SJCRH30 (cell line): ENCODE measurements at places on chromosomes 4 and X. TPM values are rescaled to one million over a fixed set of nuclear protein-coding genes. Genes with fewer than 3 reads are reported as not detected.

Gene DAPP1
- 0.18 and 0.49 TPM in 2 replicates for total RNA-seq

Gene GLRA2
- total RNA-seq, result not detected in 2 replicates

Gene ANK2
- 115 and 128 TPM in 2 replicates for total RNA-seq

Gene GLRB
- total RNA-seq, result 4.7 and 5.1 TPM in 2 replicates

Gene BEX1
- total RNA-seq, result not detected in 2 replicates

Gene PASD1
- not detected in 2 replicates for total RNA-seq

Gene PAGE1
- total RNA-seq, result not detected in 2 replicates

Gene DRP2
- total RNA-seq, result 2.7 and 3.4 TPM in 2 replicates

Gene OFD1
- 23.8 and 28.4 TPM in 2 replicates for total RNA-seq

Gene BEX4
- total RNA-seq, result 34.4 and 36.5 TPM in 2 replicates

Gene IL2
- not detected in 2 replicates for total RNA-seq
